Vagina (tissue), 2 donors: ENCODE measurements at places on chromosomes 11 and 22. TPM values are rescaled to one million over a fixed set of nuclear protein-coding genes. Genes with fewer than 3 reads are reported as not detected.

GRCh38 chr11:80415580-80415979, 974.8 kb upstream of the TENM4 start:
- no peak for DNase-seq
- no peak overlapping the region for H3K4me3 ChIP-seq
- H3K27me3 ChIP-seq = no peaks in the 10 kb centered on the region
- no peak overlapping the region for H3K27ac ChIP-seq
- H3K36me3 ChIP-seq = no peaks in the 10 kb centered on the region
- H3K4me1 ChIP-seq = peaks cover 5% of the 10 kb centered on the region

- H3K4me3 ChIP-seq = no peak overlapping the region
- no peaks in the 10 kb centered on the region for H3K4me1 ChIP-seq
- no peak overlapping the region for H3K27ac ChIP-seq
- H3K36me3 ChIP-seq = peaks cover 17% of the 10 kb centered on the region
- no peak for DNase-seq
These were observed 49.0 kb upstream of the BID start for GRCh38 chr22:17823226-17823625.

GRCh38 chr11:83681906-83682610, 395.9 kb upstream of the CCDC90B start:
- no peak overlapping the region for H3K4me3 ChIP-seq
- no peaks in the 10 kb centered on the region for H3K4me1 ChIP-seq
- DNase-seq = no peak
- H3K27me3 ChIP-seq = no peaks in the 10 kb centered on the region

Gene CD3D
- total RNA-seq = 13.8 TPM

Gene TENM4
- 12.5 TPM for total RNA-seq

DNA sequence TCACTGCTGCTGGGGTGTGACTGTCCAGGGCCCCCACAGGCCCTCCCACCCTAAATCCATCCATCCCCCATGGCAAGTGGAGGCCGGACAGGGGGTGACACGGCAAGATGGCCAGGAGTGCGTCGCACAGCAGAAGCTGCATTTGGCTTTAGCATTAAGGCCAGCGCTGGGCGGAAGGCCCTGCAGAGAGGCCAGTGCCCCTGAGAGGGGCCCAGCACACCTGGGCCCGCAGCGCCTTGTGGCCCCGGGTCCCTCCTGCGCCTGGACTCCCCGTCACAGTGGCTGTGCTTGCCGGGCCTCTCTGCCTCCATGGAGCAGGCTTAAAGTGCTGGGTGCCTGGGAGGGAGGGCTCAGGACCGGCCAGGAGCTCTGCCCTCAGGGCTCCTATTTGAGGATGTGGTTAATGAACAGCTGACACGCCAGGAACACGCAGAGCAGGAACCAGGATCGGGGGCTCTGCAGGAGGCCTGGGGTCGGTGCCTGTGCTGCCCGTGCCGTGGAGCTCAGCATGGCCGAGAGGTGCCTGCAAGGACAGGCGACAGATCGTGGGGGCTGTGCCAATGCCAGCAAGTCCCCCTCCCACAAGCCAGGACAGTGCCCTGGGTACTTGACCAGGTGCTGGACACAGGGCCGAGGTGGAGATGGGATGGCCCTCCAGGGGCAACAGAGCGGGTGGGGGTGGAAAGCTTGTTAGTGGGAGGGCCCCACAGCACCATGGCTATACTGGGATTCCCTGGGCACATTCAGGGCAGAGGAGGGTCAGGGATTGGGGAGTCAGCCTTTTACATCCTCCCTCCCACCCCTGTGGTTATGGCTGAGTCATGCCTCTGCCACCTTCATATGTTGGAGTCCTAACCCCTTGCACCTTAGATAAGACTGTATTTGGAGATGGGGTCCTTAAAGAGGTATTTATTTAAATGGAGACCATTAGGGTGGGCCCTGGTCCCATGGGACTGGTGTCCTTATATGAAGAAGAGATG, 30.9 kb upstream of the CARS1 start:
- H3K4me3 ChIP-seq = no peak overlapping the region
- H3K27me3 ChIP-seq = no peaks in the 10 kb centered on the region
- peaks cover 9% of the 10 kb centered on the region for H3K4me1 ChIP-seq

DNA sequence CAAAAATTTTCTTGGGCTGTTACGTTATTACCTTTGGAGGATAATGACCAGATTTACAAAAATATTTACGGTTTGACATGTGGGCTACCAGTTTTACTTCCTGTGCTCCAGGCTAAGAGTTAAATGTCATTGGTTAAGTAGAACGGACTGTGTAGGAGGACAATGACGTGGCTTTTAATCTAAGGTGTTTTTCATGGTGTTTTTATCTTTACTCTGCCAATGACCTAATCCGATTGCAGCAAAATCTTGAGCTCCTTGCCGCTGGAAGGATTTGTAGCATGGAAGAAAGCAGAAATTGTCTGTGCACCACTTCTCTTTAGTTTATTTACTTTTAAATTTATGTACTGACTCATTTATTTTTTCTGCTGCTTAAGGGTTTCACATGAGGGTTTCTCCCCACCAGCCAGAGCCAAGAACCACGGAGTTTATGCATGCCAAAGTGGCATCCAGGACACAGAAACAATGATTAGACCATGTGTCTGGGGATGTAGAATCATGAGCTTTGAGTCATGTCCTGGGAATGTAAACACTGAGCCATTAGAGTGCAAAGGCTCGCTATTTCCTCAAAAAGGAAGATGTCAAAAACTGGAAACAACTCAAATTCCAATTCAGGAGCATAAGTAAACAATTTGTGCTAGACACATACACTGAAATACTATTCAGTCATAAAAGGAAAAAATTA, 1.9 kb upstream of the CARD16 start:
- no peak for DNase-seq
- no peak overlapping the region for H3K4me3 ChIP-seq
- no peaks in the 10 kb centered on the region for H3K27me3 ChIP-seq
- H3K36me3 ChIP-seq = no peaks in the 10 kb centered on the region

GRCh38 chr11:59765068-59765735, 10.0 kb downstream of the STX3 start:
- H3K36me3 ChIP-seq = no peaks in the 10 kb centered on the region
- H3K4me1 ChIP-seq = peaks cover 27% of the 10 kb centered on the region
- H3K27ac ChIP-seq = no peak overlapping the region
- no peak overlapping the region for H3K4me3 ChIP-seq
- no peaks in the 10 kb centered on the region for H3K27me3 ChIP-seq
- no peak for DNase-seq

DNA sequence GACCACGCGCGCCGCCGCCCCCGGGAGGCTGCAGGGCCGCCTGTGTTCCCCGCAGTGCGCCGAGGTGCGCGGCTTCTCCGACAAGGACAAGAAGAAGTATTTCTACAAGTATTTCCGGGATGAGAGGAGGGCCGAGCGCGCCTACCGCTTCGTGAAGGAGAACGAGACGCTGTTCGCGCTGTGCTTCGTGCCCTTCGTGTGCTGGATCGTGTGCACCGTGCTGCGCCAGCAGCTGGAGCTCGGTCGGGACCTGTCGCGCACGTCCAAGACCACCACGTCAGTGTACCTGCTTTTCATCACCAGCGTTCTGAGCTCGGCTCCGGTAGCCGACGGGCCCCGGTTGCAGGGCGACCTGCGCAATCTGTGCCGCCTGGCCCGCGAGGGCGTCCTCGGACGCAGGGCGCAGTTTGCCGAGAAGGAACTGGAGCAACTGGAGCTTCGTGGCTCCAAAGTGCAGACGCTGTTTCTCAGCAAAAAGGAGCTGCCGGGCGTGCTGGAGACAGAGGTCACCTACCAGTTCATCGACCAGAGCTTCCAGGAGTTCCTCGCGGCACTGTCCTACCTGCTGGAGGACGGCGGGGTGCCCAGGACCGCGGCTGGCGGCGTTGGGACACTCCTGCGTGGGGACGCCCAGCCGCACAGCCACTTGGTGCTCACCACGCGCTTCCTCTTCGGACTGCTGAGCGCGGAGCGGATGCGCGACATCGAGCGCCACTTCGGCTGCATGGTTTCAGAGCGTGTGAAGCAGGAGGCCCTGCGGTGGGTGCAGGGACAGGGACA, 2.7 kb downstream of the NLRP6 start:
- H3K36me3 ChIP-seq = no peaks in the 10 kb centered on the region
- peaks cover 21% of the 10 kb centered on the region for H3K4me1 ChIP-seq

DNA sequence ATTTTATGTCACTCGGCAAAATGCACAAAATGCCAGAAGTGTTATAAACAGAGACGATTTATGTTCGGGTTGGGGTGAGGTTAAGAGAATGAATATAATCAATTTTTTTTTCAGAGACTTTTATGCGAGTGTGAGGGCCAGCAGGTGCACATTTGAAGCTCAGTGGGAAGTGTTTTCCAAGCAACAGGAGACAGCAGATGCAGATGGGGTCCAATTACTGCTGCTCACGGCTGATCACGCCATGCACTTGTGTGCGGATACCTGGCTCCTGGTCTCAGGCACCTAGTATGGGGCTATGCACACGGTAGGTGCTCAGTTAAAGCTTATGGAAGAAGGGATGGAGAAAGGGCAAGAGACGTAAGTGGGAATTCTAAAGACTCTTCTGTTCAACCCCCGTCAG, 249.1 kb downstream of the MIAT start:
- no peak for DNase-seq
- no peaks in the 10 kb centered on the region for H3K4me1 ChIP-seq
- H3K27me3 ChIP-seq = no peaks in the 10 kb centered on the region
